Panc1 (cell line): ENCODE measurements at places on chromosomes 6 and 20. TPM values are rescaled to one million over a fixed set of nuclear protein-coding genes. Genes with fewer than 3 reads are reported as not detected.

GRCh38 chr6:17866876-17867444 is 120.5 kb downstream of the KIF13A start:
- no peak overlapping the region for H3K4me3 ChIP-seq
- H3K36me3 ChIP-seq, result no peaks in the 10 kb centered on the region
- no peaks in the 10 kb centered on the region for H3K27me3 ChIP-seq
- no peak for DNase-seq
- peaks cover 50% of the 10 kb centered on the region for H3K4me1 ChIP-seq

DNA sequence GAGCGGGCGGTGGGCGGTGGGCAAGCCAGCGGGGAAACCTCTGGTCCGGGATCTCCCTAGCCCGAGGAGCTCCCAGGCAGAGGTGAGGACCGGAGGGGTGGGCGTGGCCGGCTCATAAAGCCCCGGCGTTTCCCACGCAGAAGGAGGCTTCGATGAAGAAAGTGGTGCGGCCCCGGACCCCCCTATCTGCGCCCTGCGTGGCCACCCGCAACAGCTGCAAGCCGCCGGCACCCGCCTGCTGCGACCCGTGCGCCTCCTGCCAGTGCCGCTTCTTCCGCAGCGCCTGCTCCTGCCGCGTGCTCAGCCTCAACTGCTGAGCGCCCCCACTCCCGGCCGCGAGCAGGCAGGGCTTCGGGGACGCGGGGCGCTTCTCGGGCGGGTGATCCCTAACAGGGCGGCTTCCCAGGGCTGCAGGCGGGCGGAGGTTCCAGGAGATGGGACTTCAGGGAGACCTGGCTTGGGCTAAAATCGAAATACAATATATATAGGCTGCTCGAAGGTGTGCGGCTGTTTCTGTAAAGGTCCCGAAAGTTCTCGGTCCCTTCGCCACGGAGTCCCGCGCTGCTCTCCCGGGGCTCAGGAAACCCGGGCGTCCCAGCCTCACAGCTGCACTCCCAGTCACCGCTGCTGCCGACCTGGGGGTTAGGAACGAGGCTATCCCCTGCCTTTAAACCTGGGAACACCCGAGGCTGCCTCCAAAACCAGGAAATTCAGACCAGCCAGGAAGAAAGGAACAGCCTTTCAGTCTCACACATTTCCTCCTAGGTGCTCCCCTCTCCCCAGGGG is 27.8 kb downstream of the ASIP start:
- no peak overlapping the region for H3K4me3 ChIP-seq
- H3K4me1 ChIP-seq, result no peaks in the 10 kb centered on the region

GRCh38 chr6:37134396-37135191 is 35.4 kb upstream of the PIM1 start:
- DNase-seq, result peak; percentile 95
- peaks cover 74% of the 10 kb centered on the region for H3K4me1 ChIP-seq
- peak overlapping the region; percentile 96 for H3K27ac ChIP-seq
- no peak overlapping the region for H3K4me3 ChIP-seq

GRCh38 chr6:132425176-132425575 is 23.9 kb upstream of the MOXD1 start:
- H3K4me1 ChIP-seq, result no peaks in the 10 kb centered on the region
- no peaks in the 10 kb centered on the region for H3K27me3 ChIP-seq
- H3K36me3 ChIP-seq, result no peaks in the 10 kb centered on the region

GRCh38 chr6:118981884-118982574 is 47.1 kb upstream of the MCM9 start:
- H3K4me3 ChIP-seq, result no peak overlapping the region
- H3K27ac ChIP-seq, result no peak overlapping the region
- no peaks in the 10 kb centered on the region for H3K36me3 ChIP-seq

DNA sequence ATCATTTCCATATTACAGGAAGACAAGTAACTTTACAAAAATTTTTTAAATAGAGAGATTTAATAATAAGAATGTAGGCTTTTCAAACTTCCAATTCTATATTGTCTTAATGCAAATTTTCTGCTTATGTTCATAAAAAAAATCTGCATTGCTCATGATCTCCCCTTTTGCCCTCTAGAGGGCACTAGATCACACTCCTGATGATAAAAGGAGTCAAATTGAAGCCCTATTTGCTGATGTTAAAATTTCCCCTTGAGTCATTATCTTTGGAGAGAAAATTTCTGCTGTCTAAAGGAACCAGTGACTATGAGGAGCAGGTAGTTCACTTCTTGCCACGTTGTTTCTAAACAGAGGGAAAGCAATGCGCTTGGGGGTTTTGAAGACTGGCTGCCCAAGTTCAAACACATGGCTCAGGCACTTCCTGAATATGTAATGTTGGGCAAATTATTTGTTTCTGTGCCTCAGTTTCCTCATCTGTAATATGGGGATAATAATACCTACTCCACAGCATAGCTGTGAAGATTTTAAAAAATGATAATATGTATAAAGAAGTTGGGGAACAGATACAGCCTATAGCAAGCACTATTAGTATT is 874.2 kb downstream of the TFAP2A start:
- no peaks in the 10 kb centered on the region for H3K27me3 ChIP-seq
- no peak overlapping the region for H3K4me3 ChIP-seq
- H3K4me1 ChIP-seq, result no peaks in the 10 kb centered on the region
- no peak overlapping the region for H3K27ac ChIP-seq
- DNase-seq, result no peak

GRCh38 chr6:141024526-141024925 is 1108.2 kb upstream of the GJE1 start:
- no peak overlapping the region for H3K4me3 ChIP-seq
- H3K27me3 ChIP-seq, result no peaks in the 10 kb centered on the region
- no peak for DNase-seq
- no peak overlapping the region for H3K27ac ChIP-seq
- H3K36me3 ChIP-seq, result no peaks in the 10 kb centered on the region

DNA sequence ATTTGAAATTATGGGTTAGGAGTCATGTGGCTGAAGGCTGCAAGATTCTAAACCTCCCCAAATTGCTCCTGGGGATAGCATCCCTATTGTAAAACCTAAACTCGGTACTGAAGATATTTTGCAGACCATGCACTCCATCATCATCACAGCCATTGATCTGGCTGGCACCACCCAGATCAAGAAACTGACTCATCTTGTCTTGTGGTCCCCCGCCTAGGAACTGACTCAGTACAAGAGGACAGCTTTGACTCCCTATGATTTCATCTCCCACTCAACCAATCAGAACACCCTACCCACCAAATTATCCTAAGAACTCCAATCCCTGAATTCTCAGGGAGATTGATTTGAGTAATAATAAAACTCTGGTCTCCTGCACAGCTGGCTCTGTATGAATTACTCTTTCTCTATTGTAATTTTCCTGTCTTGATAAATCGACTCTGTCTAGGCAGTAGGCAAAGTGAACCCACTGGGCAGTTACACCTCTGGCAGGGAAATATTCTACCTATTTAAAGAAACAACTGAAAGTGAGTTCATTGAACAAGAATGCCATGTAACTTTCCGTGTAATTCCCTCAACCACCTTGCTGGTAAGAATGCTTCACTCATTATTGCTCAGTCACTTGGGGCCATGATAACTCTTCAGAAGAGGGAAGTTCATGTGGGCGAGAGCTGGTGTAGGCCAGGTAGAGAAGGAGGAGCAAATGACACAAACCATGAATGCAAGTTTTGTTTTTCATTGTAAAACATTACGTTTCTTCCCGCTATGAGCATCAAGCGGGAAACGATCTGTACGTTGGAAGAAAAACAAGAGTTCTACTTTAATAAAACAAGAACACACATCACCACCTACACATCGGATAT is 602.9 kb upstream of the ARID1B start:
- no peak for DNase-seq
- H3K4me3 ChIP-seq, result no peak overlapping the region
- no peaks in the 10 kb centered on the region for H3K27me3 ChIP-seq
- no peaks in the 10 kb centered on the region for H3K4me1 ChIP-seq

DNA sequence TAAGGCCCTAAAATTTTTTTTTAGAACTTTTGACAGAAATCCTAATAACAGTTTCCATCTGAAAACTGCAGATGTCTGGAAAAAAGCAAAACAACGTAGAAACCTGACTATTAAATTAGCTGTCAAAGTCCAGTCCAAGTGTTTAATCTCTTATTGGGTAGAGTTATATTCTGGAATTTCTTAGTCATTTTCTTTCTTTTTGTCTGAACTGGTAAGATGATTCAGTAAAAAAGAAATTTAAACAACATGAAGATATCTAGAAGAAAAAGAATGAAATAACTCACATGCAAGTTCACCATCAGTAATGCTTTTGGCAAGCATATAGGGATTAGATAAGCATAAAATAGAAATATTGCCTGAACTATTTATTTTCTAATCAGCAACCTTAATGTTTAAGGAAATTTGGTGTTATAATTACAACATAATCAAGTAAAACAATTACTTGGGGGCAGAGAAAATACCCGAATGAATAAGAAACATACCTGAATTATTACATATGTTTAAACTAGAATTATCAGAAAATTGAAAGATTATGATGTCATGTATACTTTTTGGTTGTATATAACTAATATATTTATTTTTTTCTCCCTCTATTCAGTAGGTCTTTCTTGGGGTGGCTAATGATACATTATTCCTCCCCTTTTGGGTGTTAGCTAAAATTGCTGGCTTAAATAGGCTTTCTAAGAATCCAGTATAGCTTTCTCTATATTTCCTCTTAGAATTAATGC is 51.1 kb downstream of the FAM83B start:
- no peak overlapping the region for H3K4me3 ChIP-seq
- H3K27me3 ChIP-seq, result no peaks in the 10 kb centered on the region
- DNase-seq, result no peak
- H3K4me1 ChIP-seq, result no peaks in the 10 kb centered on the region
- H3K36me3 ChIP-seq, result no peaks in the 10 kb centered on the region
- H3K27ac ChIP-seq, result no peak overlapping the region

GRCh38 chr20:23926944-23927872 is 47.7 kb upstream of the CST5 start:
- no peaks in the 10 kb centered on the region for H3K36me3 ChIP-seq
- no peak overlapping the region for H3K27ac ChIP-seq
- no peaks in the 10 kb centered on the region; the same call in 1 of the 2 replicates for H3K27me3 ChIP-seq
- no peaks in the 10 kb centered on the region for H3K4me1 ChIP-seq

GRCh38 chr6:130116273-130116672 is 97.9 kb downstream of the L3MBTL3 start:
- H3K27me3 ChIP-seq, result no peaks in the 10 kb centered on the region
- no peak overlapping the region for H3K4me3 ChIP-seq
- H3K36me3 ChIP-seq, result no peaks in the 10 kb centered on the region
- no peak overlapping the region for H3K27ac ChIP-seq
- DNase-seq, result no peak

- H3K27ac ChIP-seq, result peak overlapping the region; percentile 18; the same call in 1 of the 2 replicates
- peaks cover 34% of the 10 kb centered on the region for H3K4me1 ChIP-seq
- H3K36me3 ChIP-seq, result peaks cover 8% of the 10 kb centered on the region
- no peak overlapping the region for H3K4me3 ChIP-seq
- H3K27me3 ChIP-seq, result no peaks in the 10 kb centered on the region
Observed at GRCh38 chr20:32204205-32205109, 3.1 kb downstream of the PLAGL2 start.

DNA sequence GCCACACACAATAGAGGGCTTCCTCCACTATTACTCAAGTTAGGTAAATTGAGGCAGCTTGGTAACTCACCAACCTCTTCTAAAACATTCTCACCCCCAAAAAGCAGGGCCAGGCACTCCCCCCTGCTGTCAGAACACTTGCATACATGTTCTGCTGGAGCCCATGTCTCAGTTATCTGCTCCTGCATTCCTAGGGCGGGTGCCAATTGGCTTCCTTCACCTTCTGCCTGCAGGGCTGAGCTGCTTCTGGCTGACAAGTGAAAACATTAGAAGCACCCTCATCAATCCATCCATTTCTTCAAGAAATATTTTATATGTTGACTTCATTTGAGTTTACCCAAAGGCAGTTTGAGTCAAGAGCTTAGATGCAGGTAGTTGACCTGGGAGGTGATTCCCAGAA is 4.5 kb upstream of the ENTPD6 start:
- H3K4me1 ChIP-seq, result peaks cover 16% of the 10 kb centered on the region
- no peak for DNase-seq
- H3K27ac ChIP-seq, result no peak overlapping the region; the same call in 1 of the 2 replicates
- peaks cover 2% of the 10 kb centered on the region; the same call in 1 of the 2 replicates for H3K36me3 ChIP-seq

- H3K27me3 ChIP-seq, result no peaks in the 10 kb centered on the region
- no peaks in the 10 kb centered on the region for H3K4me1 ChIP-seq
- H3K4me3 ChIP-seq, result no peak overlapping the region
- DNase-seq, result no peak
- H3K27ac ChIP-seq, result no peak overlapping the region
- no peaks in the 10 kb centered on the region for H3K36me3 ChIP-seq
Observed at GRCh38 chr6:135743476-135743875, 108.0 kb upstream of the PDE7B start.

DNA sequence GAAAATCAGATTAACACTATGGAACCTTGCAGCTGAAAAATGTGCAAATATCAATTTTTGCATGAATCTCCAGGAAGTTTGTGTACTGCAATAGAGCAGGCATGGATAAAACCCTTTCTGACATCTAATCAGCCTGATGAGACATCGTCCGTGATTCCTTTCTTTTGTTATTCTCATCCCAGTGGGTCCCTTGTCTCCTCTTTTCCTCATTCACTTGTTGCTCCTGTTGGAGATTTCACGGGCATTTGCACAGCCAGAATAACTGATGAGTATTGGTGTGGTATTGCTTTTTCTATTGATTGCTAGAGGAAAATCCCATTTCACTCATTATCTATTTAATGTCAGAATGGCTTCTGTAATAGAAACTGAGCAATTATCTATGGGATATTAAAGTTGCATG is 39.9 kb downstream of the SCGN start:
- H3K4me1 ChIP-seq, result no peaks in the 10 kb centered on the region
- H3K27ac ChIP-seq, result no peak overlapping the region
- H3K4me3 ChIP-seq, result no peak overlapping the region
- H3K36me3 ChIP-seq, result no peaks in the 10 kb centered on the region
- DNase-seq, result no peak

- H3K27me3 ChIP-seq, result no peaks in the 10 kb centered on the region; the same call in 1 of the 2 replicates
- H3K4me3 ChIP-seq, result no peak overlapping the region
- no peaks in the 10 kb centered on the region for H3K36me3 ChIP-seq
Observed at GRCh38 chr6:40407239-40407638, 179.9 kb downstream of the LRFN2 start.

Gene C6orf163
- total RNA-seq, result 1.3 TPM

Gene MAS1L
- total RNA-seq, result not detected

Gene MOG
- total RNA-seq, result not detected

Gene SUPT3H
- 11.0 TPM for total RNA-seq

Gene KIAA1586
- total RNA-seq, result 21.2 TPM

Gene HLA-DRA
- total RNA-seq, result 1.7 TPM

Gene SH3BGRL2
- 8.5 TPM for total RNA-seq

Gene ZC2HC1B
- not detected for total RNA-seq

Gene DAAM2
- not detected for total RNA-seq

Gene TEAD3
- total RNA-seq, result 10.7 TPM

Gene SLC12A5
- 11.8 TPM for total RNA-seq

Gene CDK19
- total RNA-seq, result 48.4 TPM

Gene SNAP25
- total RNA-seq, result 0.69 TPM
